NCI-H1105 treated with DMSO at 0.1 percent for 48 hours (cell line): ENCODE measurements at places on chromosomes 6 and 20.
A peak's percentile ranks its signal among the peaks of the same experiment; 100 is the strongest.

GRCh38 chr20:38033330-38034107 is at the start of the genes RPRD1B and TTI1:
RPRD1B (plus strand) TSS chr20:38033746; CDS start chr20:38033948, 202 bp downstream.
TTI1 (minus strand) TSS chr20:38033456; CDS start chr20:38013816, 19,640 bp downstream.
- peak; percentile 90 for DNase-seq

DNA sequence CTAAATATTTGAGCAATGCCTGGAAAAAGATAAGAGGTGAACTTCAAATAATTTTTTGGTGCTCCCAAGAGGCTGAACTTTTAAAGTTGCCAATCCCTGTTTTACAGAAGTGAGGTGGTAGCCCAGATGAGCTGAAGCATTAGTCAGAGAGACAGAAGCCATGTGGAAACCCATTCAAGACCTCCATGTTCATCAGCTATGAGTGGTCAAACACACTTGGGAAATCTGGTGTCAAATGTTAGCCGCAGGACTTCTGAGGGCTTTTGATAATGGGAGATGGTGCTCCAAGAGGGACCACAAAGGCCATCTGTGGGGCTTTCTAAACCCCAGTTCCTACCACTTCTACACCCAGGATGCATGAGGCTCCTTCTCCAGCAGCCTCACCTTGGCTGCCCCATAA is 77.5 kb upstream of the MRPS10 start:
- no peak for DNase-seq

GRCh38 chr6:51992876-51993275 is 94.5 kb downstream of the PKHD1 start:
- no peak for DNase-seq

DNA sequence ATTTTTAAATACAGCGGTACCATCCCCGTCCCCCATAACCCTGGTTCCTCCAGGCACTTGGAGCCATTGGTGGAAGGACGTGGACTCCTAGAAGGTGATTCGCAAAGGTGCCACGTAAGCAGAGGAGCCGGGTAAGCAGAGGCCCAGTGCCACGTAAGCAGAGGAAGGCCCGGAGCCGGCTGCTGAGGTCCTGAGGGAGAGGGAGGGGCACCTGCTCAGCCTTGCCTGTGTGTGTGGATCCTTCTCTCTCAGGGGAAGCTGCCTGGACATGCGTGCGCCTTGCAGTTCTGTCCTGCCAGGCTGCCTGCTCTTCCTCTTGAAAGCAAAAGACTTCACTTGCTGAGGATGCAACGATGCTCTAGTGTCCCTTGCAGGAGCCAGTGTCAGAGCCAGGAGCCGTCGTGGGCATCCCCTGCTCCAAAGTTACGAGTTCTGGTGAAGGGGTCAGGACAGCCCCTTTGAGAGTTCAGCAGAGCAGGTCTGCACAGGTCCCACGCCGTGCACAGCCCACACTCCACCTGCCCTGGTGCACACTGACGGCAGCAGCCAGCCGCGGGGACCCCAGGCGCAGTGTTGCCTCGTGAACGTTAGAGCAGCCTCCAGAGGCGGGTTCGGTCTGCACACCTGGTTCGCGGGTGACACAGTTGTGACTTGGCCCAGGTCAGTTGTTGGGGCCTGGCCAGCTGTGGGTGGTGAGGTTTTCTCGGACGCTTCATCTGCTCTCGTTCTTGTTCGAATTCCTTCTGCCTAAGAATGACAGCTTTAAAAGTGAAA is 1.9 kb upstream of the NKAIN4 start:
- no peak for DNase-seq

- DNase-seq, result no peak
Observed at GRCh38 chr20:58781138-58781537, 69.6 kb downstream of the GNAS-AS1 start.

DNA sequence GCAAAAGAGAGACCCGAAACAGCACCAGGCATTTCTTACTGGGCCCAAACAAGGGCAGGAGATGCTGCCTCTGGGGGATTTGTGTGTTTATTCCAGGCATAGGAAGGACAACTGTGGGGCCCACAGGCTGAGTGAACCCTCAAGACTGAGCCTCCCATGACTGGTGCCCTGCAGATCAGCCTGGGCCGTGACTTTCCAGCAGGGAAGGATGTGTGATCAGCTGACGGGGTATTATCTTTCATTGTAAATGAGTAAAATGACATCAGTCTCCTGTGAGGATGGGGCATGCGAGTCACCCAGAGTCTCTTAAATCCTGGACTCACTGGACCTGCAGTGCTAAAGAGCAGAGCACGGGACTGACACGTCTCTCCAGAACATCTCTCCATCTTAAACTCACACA is 3.9 kb upstream of the TEAD3 start:
- DNase-seq, result no peak

DNA sequence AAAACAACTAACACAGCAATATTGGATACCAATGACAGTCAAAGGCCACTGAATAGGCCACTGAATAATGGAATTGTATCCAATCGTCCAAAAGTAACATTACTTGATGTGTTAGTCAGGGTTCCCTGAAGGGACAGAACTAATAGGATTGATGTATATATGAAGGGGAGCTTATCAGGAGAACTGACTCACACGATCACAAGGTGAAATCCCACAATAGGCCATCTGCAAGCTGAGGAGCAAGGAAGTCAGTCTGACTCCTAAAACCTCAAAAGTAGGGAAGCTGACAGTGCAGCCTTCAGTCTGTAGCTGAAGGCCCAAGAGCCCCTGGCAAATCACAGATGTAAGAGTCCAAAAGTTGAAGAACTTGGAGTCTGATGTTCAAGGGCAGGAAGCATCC is 571.4 kb downstream of the PRKN start:
- no peak for DNase-seq

GRCh38 chr6:44667668-44668390 is 280.3 kb downstream of the CDC5L start:
- DNase-seq, result no peak

DNA sequence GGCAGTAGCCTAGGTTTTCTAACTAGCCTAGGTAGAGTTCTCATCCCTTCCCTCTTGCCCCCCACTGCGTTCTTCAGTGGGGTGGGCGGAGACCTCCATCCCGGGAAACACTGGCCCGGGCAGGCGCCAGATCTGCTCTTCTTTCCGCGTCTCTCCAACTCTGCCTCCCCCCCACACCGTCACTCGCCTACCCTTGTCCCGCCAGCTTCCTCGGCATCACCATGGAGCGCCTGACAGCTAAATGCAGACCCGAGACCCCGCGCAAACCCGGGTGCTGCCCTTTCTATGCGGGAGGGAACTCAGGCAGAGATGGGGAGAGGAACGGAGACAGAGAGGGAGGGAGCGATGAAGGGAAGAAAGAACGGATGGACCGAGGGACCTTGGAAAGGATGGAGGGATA is 1494.8 kb upstream of the DEFB115 start:
- no peak for DNase-seq

GRCh38 chr6:156794546-156795354 is 17.6 kb downstream of the ARID1B start:
- DNase-seq, result no peak

DNA sequence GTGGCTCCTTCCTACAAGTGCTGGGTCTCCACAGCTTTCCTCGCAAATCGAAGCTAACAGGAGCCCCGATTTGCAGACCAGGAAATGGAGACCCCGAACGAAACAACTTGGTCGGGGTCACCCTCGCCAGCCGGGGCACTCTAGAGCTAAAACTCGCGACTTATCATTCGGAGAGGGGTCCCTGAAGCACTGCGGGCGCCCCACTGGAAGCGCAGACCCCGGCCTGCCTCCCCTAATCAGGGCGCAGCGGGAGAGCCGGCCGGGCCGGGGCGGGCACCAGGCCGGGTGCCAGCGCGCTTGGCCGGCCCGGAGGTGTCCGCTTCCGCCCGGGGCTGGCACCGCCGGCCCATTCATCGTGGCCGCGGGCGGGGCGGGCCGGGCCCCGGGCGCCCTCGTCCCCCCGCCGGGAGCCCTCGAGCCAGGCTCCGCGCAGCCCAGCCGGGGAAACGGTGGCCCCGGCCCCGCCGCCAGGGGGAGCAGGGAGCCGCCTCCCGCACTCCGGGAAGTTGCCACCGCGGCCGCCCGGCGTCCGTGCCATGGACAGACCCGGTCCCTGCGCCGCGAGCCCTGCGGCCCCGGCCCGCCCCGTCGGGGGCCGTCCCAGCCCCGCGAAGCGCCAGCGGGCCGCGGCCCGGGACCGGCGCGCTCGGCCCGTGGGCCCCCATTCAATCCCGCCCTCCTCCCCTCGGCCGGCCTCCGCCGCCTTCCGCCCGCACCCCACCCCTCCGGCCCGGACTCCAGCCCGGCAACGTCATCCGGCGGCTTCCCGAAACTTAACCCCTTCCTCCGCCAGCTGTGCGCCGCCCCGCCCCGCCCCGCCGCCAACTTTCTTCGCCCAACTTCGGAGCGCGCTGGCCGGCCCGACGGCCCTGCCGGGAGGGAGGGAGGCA is 961 bp downstream of the RRBP1 start:
- peak; percentile 39 for DNase-seq

- DNase-seq, result no peak
Observed at GRCh38 chr20:51481341-51481914, 61.1 kb downstream of the NFATC2 start.

DNA sequence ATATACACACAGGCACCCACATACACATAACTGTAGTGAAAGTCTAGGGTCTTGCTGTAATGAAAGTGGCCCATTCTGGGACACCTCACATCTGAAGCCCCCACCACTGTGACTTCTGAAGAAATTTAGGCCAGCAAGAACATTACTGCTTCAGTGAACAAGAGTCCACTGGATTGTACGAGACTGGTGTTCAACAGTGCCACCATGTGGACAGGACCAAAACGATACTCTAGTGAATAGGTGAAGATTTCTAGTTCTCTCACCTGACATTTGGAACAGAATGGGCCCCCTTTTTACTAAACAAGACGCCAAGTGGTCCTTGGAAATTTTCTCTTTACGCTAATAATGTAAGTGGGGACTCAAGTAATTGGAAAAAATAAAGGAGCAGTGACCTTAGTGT is 156.9 kb downstream of the MAFB start:
- DNase-seq, result no peak

DNA sequence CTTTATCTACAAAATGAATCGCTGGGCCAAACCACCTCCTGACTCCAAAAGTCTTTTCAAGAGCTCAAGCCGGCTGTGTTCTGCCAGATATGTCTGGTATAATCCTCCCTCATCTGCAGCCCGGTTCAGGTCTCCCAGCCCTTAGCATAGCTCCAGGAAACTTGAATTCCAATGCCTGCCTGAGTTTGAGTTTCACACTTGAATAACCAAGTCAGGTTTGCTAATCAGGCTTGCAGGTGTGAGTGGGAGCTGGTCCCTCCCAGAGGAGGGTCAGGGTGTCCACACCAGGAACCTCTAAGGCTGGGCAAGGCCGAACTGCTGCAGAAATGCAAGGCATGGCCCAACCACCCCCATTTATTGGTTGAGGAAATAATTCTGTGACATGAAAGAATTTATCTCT is 96.6 kb downstream of the TMEM242 start:
- no peak for DNase-seq

DNA sequence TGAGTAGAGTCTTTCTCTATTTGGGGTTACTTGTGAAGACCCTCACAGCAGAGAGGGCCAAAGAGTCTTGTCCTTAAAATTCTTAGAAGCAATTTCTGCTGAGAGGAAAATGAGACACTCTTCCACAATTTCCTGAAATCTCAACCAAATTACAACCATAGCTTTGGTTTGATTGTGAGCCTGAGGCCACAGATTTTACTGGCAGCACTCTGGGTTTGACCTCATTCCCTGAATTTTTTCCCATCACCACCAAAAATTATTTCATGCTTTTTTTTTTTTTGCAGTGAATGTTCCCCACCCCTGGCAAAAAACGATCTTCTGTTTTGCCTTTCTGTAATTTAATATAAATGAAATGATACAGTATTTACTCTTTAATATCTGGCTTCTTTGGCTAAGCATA is 125.5 kb downstream of the THEMIS start:
- DNase-seq, result no peak

DNA sequence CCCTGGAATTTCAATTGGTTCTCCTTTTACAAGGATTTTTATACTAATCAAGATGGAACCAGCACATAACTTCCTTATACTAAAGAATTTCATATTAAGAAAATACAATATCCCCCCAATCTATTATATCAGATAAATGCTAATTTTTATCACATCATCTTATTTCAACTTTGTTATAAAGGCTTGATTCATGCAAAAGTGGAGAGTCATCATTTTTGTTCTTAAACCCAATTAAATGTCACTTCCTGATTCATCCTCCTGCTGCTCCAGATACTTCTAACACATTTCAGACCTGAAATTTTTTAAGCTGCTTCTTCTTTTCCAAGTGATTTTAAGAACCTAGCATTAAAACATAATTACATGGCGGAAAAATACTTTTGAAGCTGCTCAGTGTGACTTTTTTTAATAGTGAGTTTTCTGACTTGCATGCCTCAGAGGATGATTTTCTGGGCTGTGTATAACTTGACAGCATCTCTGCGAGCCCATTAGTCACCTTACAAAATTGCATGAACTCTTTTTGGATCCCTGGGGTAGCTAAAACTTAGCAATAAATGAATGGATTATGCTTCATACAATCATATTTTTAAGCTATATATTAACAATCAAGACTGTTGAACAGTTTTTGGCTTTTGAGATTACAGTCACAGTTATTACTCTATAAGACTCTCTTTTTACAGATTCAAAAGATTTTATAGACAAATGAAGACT is 134.1 kb downstream of the ELOVL4 start:
- peak; percentile 30 for DNase-seq

DNA sequence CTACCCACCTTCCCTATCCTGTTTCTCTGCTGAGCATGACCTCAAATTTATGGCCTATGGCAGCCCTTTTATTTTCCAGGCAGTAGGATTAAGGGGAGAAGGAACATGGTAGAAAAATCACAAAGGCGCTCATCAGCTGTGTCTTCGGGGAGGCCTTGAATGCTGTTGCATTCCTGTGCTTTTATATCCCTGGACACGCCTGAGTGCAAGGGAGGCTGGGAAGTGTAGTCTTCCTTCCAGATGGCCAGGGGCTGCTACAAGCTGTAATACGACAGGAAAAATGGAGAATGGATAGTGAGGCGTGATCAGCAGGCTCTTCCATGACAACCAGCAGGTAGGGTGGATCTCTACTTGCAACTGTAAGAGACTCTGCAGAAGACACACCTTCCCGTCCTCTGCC is 210.9 kb upstream of the GGTLC1 start:
- no peak for DNase-seq

- no peak for DNase-seq
Observed at GRCh38 chr6:108186226-108186625, 20.4 kb downstream of the NR2E1 start.
